Activated T-helper 1 cell treated with anti-CD3 and anti-CD28 coated beads, Interleukin-12 subunit alpha, Interleukin-12 subunit beta, Interleukin-2, Interleukin-4 antibody, amounts not matched to agents 30 ng/mL and 10 ng/mL and 1 ng/mL, durations not matched to agents 14 hours and 24 hours and 36 hours (primary cell): ENCODE measurements at places on chromosomes 1 and 21.

GRCh38 chr1:85838238-85838637, 130.0 kb upstream of the ZNHIT6 start:
- DNase-seq = no peak

DNA sequence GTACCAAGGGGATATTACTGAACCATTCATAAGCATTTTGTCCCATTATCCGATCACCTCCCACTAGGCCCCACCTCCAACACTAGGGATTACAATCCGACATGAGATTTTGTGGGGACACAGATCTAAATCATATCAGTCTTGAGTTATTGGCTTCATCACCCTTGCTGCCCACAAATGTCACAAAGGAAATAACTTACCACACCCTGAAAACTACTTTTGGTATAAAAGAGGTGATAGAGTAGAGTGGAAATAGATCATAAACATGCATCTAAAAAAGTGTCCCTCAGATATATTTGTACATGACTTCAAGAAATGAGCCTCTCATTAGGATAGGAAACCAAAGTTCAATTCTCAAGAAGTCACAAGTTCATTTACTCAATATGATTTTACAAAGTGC, 22.6 kb upstream of the FCRL3 start:
- no peak for DNase-seq

DNA sequence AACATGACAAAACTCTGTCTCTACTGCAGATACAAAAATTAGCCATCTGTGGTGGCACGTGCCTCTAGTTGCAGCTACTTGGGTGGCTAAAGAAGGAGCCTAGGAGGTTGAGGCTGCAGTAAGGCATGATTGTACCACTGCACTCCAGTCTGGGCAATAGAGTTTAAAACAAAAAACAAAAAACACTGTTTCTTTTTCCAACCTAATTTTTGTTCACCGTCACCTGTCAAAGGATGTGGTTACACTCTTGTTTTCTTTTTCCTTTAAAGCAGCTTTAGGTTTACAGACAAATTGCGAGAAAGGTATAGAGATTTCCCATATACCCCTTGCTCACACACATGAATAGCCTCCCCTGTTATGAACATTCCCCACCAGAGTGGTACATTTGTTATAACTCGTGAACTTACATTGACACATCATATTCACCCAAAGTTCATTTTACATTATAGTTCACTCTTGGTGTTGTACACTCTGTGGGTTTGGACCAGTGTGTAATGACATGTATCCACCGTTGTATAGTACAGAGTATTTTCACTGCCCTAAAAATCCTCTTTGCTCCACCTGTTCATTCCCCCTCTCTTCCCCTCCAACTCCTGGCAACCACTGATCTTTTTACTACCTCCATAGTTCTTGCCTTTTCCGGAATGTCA, 26.2 kb downstream of the SMG7 start:
- no peak for DNase-seq

- no peak for DNase-seq
Observed at GRCh38 chr1:68358439-68358838, 91.3 kb downstream of the RPE65 start.

DNA sequence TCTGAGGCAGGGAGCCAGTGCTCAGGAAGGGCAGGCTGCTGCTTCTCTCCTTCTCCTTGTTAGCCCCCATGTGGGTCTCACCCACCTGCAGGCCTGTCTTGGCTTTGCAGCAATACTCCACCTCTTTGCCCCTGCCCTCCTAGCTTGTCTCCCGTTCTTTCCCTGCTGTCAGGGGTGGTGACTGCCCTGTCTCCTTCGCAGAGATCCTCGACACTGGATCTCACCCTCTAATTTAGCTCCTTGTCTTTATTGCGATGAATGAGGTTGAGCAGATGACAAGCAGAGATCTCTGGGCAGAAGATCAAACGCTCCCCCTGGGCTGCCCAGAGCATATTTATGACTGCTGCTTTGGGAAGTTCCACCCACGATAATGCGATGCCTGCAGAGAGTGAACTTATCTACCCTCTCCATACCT, 199.2 kb downstream of the ROR1 start:
- DNase-seq = no peak

- no peak for DNase-seq
Observed at GRCh38 chr1:44536357-44537209, 131.5 kb downstream of the RNF220 start.

GRCh38 chr1:23816906-23817305, 8.3 kb downstream of the HMGCL start:
- no peak for DNase-seq

DNA sequence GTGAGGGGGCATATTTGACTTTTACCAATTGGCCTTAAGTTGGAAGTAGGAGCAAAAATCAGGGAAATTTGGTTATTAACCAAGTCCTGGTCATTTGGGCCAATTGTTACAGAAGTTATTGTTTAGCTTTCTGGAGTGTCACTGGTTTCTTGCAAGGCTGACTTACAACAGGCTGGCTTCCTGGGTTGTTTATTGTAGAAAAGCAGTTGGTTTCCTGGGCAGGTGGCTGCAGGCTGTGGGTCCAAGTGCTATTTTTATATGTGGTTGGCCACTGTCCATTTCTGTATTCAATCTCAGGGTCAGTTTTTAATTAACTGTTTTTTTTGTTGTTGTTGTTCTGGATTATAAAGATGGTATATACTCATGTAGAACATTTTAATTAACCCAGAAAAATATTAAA, 174.1 kb downstream of the KCNJ6 start:
- no peak for DNase-seq

DNA sequence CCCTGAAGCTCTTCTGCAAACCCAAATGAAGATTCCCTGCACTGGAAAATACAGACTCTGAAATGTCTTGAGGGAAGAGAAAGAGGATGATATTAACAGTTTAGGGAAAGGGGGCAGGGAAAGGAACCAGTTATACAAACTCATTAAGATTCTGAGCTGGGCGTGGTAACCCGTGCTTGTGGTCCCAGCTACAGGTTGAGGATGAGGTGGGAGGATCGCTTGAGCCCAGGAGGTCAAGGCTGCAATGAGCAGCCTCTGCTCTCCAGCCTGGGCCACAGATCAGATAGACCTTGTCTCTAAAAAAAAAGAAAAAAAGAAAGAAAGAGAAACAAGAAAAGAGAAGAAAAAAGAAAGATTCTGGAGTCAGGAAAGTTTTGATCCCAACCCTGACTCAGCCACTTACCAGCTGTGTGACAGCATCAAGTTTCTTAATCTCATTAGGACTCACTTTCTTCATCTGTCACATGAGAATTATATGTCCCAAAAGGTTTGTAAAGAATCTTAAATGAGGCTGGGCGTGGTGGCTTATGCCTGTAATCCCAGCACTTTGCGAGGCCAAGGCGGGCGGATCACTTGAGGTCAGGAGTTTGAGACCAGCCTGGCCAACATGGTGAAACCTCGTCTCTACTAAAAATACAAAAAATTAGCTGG, 53.9 kb downstream of the OPTC start:
- DNase-seq = no peak

GRCh38 chr1:221418346-221418745, 323.5 kb downstream of the DUSP10 start:
- no peak for DNase-seq

GRCh38 chr21:21046063-21046462, 47.9 kb downstream of the NCAM2 start:
- DNase-seq = no peak

- DNase-seq = no peak
Observed at GRCh38 chr1:244210884-244211558, 159.9 kb downstream of the ZBTB18 start.

DNA sequence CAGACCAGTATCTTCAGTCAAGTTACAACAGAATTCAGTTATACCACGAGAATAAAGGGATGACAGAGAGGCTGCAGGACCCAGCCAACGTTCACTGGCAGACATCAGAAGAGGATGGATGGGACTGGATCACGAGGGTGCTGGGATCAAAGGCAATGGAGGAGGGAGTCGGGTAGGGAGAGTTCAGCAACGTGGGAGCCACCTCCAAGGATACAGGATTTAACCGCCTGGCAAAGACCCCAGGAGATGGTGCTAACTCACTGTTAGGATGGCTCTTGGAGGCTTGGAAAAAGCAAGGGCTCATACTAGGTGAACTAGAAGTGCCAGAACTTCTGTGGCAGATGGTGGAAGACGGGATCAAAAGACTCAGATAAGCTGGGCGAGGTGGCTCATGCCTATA, 99.1 kb upstream of the DISP3 start:
- DNase-seq = no peak

DNA sequence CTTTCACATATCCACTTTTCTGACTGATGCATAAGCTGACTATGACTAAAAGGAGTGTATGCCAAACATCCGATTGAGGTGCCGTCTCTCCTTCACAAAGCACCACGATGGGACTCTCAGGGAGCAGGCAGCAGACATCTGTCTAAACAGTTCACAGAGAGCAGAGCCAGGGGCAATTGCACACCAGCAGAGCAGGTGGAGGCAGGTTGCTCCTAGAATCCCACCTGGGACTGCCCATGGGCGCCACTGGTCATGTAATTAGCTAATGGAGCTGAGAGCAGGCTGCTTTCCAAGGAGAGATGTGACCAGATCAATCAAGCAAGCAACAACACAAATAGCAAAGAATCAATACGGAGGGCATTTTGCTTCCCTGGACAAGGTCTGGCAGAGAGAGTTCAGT, 30.5 kb upstream of the COA6 start:
- no peak for DNase-seq

DNA sequence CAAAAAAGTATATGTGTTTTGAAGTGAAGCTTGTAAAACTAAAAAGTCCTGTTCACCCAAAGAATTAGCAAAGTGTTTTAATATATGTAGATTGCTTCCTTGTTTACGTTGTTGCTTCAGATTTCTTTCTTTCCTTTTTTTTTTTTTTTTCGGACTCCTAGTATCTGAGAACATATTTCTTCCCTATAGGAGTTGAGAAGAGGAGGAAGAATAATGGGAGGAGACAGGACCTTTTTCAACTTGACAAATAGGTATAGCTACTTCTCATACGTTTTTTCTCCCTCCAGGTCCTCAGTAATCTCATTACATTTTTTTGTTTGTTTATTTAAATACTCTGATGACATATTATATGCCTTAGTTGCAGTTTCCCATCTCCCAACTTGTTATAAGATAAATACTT, 8.9 kb downstream of the DISP1 start:
- DNase-seq = no peak

- DNase-seq = peak; percentile 9
Observed at GRCh38 chr1:59730759-59731478, 83.8 kb upstream of the HOOK1 start.

DNA sequence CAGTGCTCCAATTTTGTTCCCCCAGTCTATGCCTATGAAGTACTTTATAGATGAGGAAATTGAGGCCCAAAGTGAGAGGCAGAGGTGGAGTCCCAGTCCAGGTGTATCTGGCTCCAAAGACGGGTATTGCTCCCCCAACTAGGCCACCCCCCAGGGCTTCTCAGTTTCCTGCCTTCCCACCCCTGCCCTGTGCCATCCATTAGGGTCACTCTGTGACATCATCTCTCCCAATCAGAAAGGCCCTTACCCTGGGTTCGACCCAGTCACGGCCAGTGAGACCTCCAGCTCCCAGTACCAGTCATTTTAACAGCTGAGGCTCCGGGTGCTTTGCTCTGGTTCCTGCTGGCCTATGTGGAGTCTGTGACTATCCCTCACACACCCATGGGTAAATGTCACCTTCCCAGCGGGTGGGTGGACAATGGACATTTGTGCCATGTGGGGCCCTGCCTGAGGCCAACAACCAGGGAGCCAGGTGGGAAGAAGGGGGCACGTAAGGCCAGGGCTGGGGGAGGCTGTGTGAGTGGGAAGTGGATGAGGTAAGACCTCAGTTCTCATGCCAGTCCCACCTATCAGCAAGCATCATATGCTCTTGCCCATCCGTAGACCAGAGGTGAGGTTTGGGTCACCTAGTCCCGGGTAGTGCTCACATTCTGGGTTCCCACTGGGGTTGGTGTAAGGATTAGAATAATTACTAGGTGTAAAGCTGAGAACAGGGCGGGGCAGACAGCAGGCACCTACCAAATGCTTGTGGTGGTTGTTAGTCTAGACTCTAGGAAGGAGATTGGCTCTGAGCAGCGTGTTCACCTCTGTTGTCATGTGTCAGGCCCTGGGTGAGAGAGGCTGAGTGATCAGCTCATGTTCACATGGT, 685.9 kb downstream of the MATN1 start:
- DNase-seq = no peak

DNA sequence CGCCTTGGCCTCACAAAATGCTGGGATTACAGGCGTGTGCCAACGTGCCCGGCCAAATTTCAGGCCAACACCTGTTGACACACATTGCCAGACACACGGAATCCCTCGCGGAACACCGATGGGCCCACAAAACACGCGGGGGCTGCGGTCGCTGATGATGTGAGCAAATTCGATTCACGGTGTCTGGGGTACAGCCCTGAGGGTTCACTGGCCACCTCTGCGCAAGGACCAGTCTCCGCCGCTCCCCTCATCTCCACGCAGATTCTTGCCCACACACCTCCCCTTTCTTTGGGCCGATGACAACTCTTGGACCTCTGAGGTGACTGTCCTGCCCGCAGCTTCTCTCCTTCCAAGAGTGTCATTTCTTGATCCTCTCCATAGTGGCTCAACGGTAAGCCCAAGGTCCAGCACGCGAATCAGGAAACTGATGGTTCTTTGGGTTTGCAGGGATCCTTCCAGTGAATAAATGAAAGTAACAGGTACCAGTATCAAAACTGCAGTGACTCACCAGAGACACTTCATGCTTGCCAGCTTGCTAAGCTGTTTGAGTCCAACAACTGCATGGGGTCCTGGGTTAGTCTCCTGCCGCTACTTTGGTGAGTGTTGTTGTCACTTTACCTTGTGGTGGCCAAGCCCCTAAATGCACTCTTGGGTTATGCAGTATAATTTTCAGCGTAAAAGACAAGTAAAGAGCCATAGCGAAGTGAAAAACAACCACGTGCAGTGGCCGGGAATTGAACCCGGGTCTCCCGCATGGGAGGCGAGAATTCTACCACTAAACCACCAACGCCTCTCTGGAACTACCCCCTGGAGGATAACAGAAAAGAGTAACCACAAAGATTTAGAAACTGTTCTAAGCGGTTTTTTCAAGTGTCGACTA, 11.0 kb upstream of the RNU1-3 start:
- DNase-seq = no peak

- no peak for DNase-seq
Observed at GRCh38 chr1:11068600-11069473, 9.0 kb upstream of the SRM start.

DNA sequence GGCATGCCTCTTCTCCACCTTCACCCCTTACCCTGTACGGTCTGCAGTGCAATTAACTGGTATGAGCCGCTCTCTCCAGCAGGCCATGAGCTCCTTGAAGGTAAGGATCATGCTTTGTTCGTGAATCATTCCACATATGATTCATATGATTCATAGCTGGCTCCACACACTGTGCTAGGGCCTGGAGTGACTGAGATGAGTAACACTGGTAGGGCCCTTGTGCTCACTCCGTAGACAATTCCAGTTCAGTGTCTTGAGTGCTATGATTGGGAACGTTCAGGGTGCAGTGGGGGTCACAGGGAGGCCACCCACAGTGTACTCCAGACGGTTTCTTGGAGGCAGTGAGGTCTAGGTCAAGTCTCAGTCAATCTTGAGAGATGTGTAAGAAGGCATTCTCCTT, 239.8 kb downstream of the LMX1A start:
- DNase-seq = no peak

GRCh38 chr1:77876884-77877283, 11.5 kb upstream of the NEXN start:
- no peak for DNase-seq
